Activated CD8-positive, alpha-beta memory T cell treated with anti-CD3 and anti-CD28 coated beads for 24 hours (primary cell): ENCODE measurements at places on chromosomes 5 and 9.

GRCh38 chr9:34254141-34254913 is 74.7 kb downstream of the KIF24 start:
- no peak for DNase-seq

GRCh38 chr5:9713959-9714586 is 83.9 kb upstream of the TAS2R1 start:
- DNase-seq: no peak

DNA sequence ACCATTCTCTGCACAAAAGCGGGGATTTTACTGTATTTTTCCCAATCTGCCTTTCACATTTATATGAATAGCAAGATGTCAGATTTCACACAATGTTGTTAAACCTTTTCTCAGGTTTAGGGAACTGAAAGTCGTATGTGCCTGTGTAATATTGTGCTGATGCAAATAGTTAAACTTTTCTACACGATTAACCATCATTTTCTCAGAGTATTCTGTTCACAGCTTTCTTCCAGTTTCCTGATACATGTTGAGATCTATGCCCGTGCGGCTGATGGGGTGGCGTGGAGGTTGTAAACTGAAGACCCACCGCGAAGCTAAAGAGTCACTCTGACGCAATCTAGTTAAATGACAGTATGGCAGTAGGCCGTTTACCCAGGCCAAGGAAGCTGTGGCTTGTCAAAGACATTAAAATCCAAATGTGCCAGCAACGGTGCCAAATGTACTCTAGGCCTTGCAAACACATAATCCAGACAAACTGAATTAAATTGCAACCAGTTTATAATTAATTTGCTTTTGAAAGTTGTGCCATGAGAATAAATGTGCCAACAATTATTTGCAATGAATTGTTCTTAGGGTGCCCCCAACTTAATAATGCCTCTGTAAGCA is 145.7 kb downstream of the EBF1 start:
- no peak for DNase-seq

DNA sequence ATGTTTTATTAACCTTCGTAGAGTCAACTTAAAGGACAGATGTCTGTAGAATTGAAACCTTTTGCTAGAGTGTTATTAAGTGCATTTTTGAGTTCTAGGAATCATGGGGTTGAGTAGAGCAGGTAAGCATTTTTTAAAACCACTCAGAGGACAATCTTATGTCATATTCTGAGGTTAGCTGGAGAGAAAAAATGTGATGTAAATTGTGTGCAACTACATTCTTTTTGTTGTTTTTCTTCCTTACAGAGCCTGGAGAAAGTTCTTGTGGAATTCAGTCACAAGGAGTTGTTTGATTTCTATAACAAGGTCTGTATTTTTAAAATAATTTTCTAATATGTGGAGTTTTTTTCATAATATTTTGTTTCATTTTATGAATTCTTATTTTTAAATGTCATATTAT is 206.4 kb downstream of the COMMD10 start:
- DNase-seq: no peak

GRCh38 chr5:80988419-80988935 is 28.3 kb downstream of the RASGRF2 start:
- DNase-seq: no peak

GRCh38 chr9:109799792-109800191 is 19.8 kb downstream of the PALM2AKAP2 start:
- no peak for DNase-seq

DNA sequence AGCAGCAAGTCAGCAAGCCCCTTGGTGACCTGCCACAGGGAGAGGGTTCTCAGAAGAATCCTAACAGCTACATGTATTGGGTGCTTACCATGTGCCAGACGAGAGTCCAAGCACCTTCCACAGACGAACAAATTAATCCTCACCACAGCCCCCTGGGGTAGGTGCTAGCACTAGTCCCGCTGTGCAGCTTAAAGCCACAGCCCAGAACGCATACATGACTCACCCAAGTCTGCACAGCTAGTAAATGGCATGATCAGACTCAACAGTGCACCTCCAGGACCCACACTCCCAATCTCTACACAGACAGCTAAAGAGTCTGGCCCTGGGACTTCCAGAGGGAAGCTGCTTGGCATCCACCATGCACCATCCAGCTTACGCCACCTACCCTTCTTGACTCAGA is 111.5 kb downstream of the PAX5 start:
- no peak for DNase-seq

DNA sequence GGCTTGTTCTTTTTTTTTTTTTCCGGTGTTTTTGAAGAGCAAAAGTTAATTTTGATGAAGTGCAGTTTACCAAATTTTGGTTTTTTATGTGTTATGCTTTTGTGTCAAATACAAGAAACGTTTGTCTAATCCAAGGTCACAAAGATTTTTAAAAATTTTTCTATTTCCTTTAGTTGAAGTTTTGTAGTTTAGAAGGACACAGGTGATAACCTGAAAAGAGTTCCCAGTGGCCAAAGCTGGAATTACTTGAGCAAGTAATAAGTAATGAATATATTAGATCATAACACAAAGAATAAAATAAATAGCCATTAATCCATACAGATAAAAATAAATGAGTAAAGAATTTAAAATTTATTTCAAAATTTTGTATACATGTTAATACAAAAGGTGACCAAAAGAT is 71.5 kb downstream of the FCHO2 start:
- DNase-seq: no peak

DNA sequence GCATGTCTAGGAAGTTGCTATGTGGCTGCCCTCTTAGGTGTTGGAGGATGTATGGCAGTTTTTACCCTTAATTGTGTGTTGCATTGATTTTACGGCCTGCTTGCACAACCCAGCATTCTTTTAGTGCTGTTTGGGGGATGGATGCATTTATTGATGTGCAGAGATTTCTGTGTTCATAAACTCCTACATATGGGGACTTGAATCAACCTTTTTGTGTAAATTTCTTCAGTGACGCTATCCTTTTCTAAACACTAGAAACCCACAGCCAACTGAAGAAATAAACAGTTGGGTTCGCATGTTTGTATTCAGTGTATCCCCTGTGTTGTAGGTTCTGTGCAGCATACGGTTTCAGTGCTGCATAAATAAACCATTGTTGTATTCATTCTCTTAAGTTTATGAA is 263.7 kb downstream of the RASEF start:
- DNase-seq: no peak

DNA sequence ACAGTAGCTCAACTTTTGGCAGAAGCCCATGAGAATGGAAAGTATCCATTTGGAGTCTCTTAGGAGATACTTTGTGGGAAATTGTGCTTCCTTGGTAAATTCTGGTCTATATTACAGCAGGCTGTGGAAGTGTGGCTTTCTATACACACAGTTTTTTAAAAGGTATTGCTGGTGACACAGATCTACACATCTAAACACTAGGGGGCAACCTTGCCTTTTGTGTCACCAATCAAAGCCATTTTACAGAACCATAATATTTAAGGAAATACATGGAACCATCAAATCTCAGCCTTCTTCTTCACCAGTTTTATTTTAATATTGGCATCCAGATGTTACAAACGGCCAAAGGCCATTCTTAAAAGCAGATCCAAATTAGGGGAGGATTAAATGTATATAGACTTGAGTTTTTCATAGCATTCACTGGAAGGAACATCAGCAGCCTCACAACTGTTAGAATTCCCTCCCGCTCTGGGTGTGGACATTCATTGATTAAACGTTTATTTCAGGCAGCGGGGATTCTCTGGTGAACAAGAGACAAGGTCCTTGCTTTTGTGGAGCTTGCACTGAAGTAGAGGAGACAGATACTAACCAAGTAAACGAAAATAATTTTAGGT is 132.4 kb upstream of the EPB41L4A start:
- no peak for DNase-seq

DNA sequence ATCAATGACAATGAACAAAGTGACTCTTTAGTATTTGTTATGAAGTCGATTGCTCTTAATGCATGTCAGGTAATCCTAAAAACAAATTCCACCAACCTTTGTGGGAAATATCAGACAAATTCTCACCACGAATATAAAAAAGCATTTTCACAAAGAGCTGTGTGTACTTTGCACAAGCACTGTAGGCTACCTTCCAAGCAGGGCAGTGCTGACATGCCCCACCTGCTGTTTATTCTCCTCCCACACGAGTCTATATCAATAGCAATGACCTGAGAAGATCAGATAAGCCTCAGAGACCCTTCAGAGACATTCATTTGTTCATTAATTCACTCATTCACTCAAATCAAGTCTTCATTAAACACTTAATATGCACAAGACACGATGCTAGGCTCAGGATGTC is 469.1 kb downstream of the ZSWIM6 start:
- DNase-seq: no peak

GRCh38 chr5:98454407-98454806 is 319.1 kb upstream of the RGMB start:
- no peak for DNase-seq

DNA sequence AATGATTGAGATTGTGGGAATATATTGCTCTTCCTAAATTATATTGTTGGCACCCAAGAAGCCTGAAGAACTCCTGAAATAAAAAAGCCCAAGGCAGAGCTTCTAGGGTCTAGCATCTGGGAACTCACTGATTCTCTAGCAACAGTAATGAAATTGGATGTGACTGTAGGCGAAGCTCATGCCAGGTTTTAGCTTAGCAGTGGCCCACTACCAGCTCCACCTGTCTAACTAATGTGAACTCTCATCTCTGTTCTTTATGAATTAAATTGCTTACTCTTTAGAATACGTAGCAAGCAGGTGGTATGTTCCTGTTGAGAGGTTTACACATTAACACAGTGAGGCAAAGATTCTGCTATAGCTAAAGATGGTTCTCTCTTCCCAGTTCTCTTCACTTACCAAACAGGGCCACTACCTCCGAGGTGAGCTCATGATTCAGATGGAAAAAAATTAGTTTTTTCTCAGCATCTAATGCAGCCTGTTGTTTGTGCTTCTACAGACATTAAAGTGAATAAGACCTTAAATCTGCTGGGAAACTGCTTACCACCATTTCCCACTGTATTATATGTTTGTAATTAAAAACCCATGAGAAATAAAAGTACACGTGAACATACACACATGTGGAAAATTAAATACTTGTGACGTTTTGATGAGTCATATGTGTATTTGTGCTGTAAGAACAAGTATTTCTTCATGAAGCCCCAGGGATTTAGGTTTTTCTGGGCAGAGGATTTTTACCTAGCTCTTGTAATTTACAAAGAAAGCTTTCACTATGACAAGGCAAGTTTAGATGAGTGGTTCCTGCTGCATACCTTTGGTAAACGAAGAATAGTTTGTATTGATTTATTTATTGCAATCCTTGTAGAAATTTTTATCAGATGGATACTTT is 360.1 kb downstream of the KDM4C start:
- no peak for DNase-seq

DNA sequence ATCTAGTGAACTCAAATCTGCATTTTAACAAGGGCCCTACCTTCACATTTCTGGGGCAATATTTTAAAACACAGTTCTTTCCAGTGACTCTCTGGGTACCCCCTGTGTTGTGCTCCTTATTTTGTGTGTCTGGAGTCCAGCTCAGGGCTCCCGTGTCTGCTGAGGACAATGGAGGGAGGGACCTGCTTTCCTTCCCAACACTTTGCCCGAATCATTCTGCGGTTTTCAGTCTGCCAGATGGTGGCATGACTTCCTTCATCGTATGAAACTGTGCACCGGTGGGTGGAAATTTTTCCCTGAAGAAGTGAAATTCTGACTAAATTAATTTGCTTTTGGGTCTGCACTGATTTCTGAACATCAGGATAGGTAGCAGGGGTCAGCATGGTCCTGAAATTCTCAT is 153.6 kb upstream of the CD180 start:
- DNase-seq: no peak

GRCh38 chr5:1315018-1315708 is 20.3 kb upstream of the TERT start:
- DNase-seq: no peak

DNA sequence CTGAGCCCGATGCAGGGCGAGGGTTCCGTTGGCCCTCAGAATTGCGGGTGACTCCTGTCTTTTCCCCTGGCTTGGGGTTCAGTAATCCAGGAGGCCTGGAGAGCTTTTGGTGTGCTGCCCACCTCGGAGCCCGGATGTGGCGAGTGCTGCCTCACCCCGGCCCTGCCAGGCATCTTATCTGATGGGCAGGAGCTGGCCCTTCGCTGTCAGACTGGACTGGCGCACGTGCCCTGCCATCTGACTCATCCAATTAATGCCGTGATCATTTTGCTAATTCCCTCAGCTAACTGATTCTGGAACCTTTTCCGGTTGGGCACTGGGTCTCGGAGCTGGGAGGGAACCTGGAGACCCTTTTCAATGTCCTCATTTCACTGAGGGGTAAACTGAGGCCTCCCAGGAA is 34.6 kb downstream of the RXRA start:
- DNase-seq: no peak

- DNase-seq: no peak
Observed at GRCh38 chr5:80656425-80656824, 1.6 kb upstream of the DHFR start.

DNA sequence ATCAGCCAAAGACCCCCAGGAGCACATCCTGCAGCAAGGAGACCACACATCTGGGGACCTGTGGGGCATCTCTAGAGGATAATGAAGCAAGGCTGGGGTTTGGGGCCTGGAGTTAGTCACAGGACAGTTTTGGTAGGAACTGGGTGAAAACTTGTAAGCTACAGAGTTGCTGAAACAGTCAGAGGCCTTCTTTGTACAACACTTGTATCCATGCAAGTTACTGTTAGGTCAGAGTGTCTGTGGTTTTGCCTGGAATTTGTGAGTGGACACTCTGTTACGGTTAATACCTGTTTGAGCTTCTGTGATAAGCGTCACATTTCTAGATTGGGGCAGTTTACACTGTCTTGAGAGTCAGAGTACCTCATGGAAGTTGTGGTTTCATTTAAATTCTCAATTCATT is 22.6 kb upstream of the ASPN start:
- DNase-seq: no peak

GRCh38 chr9:103978396-103978795 is 115.7 kb upstream of the SMC2 start:
- DNase-seq: no peak

- no peak for DNase-seq
Observed at GRCh38 chr5:89211836-89212235, 328.9 kb upstream of the MEF2C start.

- DNase-seq: peak; percentile 70
Observed at GRCh38 chr5:150672237-150672883, 11.3 kb downstream of the MYOZ3 start.

DNA sequence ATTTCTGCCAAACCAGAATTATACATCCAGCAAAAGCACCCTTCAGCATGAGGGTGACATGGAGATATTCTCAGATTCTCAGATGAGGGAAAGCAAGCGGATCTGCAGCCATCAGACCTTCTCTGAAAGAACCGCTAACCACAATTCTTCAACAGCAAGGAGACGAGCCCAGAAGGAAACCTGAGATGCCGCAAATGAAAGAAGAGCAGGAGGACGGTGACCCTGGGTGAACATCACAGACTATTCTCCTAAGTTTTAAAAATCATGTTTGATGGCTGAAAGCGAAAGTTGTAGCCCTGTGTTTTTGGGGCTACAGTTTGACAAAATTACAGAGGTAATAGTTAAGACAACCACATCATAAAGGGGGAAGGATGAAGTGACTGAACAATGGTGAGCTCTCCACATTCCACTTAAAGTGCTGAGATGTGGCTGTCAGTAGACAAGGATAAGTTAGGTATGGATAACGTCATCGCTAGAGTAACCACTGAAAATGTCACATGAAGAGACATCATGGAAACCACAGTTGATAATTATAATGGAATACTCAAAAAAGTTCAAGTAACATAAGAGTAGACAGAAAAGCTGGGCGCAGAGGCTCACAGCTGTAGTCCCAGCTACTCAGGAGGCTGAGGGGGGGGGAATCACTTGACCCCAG is 31.5 kb upstream of the NSMF start:
- no peak for DNase-seq
